ENCODE measurements at places on chromosomes 5 and 9.

- no peak for DNase-seq
Measured at GRCh38 chr5:33470544-33470943, 29.8 kb downstream of the TARS1 start.

DNA sequence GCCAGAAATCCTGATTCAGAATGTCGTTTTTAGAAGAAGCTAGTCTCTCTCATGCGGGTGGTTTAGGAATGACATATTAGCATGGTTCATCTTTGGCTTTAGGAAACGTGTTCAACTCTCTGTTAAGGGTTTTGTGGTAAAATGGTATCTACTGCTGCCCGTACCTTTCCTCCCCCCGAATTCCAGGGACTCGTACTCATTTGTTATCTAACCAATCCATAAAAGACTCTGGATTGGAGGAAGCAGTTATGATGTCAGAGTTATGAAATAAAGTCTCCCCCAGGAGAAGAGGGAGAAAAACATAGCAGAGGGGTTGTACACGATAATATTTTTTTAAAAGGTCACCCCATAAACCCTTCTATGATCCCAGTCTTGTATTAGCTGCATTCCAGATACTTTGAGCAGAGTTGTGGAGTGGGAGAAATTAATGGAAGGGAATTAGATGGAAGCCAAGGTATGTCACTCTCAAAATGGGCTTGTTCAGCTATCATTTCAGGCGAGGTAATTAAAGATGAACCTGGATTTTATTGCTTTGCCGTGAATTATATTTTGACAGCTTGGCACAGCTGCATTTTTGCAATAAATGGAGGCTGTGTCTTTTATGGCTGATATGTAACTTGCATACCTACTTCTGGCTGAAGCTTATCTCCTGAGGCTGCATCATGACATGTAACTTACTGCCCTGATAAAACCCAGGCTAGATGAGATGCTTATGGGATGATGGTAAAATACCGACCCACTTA lies 31.3 kb downstream of the RAI14 start:
- no peak for DNase-seq

DNA sequence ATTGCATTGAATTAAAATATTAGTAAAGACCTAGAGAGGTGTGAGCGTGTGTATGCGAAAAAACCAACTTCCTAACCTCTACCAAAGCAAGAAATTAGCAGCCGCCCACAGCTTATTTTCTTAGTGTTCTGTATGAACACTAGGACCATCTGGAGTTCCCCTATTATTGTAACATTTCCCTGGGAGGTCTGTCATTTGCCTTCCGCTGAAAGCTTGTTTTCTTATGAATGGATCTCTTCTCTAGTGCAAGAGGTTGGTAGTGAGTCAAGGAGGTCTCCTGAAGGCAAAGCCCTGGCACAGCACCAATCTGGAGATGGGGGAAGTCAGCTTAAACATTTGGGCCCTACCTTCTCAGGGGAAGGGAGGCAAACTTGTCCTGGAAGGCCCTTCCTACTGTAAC lies 10.8 kb downstream of the TNFSF8 start:
- DNase-seq = no peak

- DNase-seq = no peak
Measured at GRCh38 chr9:101184813-101185278, 156.3 kb downstream of the PLPPR1 start.

DNA sequence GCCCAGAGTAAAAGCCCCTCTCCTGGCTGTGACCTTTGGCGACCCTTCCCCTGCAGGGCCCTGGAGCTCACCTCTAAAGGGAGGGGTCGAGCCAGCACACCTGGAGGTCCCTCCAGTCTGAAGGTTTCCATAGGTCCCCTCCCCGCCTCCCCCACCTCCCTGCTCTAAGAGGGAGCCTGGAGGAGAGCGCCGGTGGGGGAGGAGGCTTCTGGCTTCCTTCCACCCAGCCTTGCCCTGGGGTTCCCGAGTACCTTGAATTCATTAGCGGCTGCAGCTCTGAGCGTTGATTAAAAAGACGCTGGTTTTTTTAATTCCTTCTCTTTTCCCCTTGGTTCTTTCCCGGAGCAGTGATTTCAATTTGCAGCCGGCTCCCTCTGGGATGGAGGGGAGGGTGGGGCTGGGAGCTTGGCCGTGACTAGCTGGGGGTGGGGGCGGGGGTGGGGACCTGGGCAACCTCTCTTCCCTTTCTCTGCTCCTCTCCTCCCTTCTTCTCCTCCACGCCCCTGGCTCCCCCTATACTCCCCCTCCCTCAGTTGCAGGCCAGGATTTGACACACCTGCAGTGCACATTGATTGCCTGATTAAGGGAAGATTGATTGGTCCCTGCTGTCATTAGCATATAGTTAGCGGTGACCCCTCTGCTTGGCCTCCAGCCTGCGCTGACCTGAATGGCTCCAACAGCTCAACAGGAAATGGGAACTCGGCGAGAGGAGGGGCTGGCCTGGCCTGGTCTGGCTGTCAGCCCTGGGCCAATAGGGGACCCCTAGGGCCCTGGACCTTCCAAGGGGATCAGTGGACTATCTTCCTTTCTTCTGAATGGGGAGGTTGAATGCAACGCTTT lies 67.5 kb upstream of the RAPGEF1 start:
- no peak for DNase-seq

DNA sequence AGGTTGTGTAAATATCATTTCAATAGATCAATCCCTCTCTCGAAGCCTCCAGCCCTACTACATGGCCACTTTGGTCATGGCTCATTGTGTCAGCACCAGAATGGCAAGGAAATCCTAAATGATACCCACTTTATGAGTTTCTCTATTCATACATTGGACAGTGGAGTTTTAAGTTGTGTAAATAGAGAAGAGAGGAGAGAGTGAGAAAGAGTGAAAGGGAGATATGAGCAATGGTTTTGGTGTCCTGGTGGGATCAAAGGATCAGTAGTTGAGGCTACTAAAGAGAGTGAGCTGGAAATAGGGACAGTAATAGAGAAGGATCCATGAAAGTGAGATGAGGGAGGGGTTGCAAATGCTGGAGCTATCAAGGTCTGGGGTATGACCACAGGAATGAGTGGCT lies 31.5 kb upstream of the GZMA start:
- DNase-seq = no peak

GRCh38 chr5:164336276-164336675 lies 830.9 kb downstream of the MAT2B start:
- no peak for DNase-seq

DNA sequence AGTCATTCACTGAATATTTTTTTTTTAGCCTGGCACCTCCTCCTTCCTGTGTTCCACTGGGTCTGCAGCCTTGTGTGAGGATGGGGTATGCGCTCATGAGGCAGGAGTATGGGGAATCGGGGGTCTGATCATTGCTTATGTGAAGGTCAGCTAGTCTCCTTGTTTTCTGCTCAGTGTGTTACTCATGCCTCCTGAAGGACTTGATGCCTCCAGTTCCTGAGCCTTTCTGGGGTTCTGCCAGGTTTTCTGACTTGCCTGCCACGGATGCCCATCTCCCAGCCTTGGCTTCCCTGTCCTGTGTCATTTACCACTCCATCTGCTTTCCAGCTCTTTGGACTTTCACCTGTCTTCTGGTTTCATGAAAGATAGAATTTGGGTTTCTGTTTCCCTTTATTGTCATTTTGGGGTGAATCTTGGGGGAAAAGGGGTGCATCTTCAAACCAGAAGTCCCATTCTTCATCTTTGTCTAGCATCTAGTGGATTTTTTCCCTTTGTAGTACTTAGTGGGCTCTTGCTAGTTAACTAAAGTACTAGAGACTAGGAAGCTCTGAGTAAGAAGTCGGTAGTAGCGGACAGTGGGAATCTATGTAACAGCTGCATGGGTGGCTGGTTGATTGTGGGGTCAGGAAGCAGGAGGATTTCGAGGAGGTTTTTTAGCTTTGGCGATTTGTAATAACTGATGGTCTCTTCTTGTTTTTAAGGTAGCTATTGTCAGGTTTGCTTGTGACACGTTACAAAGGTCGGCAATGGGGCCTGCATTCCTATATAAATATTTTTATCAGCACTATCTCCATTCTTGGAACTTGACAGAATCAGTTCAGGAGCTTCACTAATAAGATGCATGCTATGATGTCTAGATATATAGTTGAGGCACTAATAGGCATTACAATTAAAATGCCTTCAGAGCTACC lies 8.2 kb downstream of the OTULIN start:
- DNase-seq = no peak

GRCh38 chr5:135324897-135325650 lies 74.0 kb downstream of the MACROH2A1 start:
- DNase-seq = no peak

DNA sequence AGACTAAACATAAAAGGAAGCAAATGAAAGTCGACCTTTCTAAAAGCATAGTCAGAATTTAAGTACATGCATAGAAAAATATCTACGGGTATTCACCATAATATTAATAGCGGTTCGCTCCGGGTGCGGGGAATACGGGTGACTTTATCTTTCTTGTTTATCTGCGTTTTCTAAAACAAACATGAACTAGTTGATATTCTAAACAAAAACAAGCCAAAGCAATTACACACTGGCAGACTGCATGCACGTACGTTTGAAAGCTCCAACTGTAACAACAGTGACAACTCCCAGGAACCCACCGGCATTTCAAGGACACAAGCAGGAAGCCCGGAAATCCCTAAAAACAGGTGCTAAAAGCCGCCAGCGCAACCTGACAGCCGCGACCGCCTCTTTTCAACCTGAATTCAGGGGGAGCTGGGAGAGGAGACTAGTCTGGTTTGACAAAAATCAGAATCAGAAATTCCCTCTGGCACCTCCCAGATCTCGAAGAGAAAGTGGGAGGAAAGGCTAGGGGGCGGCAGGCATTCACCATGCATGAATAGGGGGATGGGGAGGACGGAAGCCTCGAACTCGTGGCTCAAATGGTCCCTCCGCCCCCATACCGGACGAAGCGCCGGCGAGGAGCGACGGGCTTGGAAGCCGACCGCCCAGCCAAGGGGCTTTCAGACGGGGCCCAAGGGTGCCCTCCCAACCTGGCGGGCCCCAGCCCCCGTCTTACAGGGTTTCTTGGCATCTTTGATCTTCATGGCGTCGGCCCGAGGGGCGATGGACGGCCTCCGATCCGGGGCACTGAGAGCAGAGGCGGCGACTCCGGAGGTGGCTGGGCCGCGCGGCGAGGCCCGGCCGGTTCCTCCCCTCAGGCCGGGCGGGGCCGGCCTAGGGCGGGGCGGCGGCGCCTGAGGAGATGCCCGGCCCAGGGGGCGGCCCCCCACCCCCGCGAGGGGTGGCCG lies at the start of gene PANK3:
PANK3 (minus strand) TSS at position 831 of the 950 bp plus-strand sequence; CDS start at position 746, 85 bp downstream.
- no peak for DNase-seq

DNA sequence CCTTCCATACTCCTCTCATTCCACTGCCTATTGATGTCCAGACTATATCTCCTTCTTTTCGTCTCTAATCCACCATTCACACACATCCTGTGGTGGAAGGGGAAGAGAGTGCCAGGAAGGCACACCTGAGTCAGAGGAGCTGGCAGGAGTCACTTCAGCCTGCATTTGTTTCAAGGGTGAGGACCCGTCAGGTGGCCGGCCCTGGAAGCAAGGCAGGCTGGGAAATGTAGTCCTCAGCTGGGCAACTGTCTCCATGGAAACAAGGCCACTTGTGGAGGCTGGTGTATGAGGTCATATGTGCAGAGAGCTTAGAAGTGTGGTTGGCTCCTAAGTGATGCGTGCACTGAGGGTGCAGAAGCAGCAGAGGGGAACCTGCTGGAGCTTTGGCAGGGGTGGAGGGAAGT lies 278.4 kb downstream of the NSG2 start:
- no peak for DNase-seq

Data from lower lobe of right lung (tissue), 2 donors.